CD4-positive, alpha-beta T cell treated with Interleukin-21 for 1 hour (primary cell): ENCODE measurements at places on chromosomes 2 and 18.

GRCh38 chr18:5853253-5853652 is 42.1 kb downstream of the TMEM200C start:
- no peak for DNase-seq

GRCh38 chr2:35063836-35064235 is 1291.7 kb upstream of the CRIM1 start:
- DNase-seq, result no peak

DNA sequence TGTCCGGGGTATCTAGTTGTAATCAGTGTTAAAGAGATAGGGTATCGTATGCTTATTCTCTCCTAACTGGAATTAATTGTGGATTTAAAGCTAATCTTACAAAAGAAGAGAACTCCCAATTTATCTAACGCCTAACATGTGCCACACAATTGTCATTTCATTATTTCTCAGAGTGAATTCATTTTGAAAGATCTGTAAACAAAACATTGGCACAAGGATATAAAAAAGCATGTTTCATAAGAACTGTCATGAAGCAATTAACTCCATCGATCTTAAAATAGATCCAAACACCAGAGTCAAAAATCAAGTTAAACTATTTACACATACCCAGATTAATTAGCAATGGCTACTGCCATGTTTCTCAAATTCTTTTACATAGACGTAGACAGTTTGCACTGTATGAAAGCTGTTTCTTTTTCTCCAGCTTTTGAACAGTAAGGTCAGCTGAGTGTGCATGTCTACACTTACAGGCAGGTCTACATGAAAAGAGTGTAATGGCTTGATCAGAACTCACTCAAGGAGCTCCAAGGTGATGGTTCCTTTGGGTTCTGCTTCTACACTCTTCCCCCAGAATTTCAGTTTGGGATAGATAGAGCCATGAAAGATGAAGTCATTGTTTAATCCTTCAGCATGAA is 38.8 kb downstream of the CABYR start:
- no peak for DNase-seq

- DNase-seq, result no peak
Measured at GRCh38 chr2:17600556-17601204, 60.2 kb downstream of the VSNL1 start.

DNA sequence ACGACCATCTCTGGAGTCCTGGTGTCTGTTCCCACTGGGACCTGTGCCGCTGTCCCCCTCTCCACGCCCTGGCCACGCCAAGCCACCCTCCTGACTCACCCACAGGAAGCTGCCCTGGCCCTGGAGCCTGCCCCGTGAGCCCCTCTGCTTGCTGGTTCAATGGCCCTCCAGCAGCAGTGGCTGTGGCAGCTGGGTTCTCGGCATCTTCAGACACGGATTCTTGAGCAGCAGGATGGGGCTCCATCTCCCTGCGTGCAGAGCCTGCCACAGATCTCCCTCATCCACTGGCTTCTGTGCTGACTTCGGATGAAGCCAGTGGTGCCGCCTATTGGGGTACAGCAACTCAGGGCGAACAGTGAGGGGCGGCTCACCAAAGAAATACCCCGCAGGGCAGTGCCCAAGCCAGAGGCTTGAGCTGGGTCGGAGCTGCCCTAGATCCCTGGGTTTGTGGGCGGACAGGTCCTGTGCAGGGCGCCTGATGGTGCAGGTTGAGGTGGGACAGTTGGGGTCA is 14.0 kb downstream of the CAPN10 start:
- DNase-seq, result no peak

GRCh38 chr2:152600697-152601096 is 116.6 kb downstream of the PRPF40A start:
- no peak for DNase-seq

DNA sequence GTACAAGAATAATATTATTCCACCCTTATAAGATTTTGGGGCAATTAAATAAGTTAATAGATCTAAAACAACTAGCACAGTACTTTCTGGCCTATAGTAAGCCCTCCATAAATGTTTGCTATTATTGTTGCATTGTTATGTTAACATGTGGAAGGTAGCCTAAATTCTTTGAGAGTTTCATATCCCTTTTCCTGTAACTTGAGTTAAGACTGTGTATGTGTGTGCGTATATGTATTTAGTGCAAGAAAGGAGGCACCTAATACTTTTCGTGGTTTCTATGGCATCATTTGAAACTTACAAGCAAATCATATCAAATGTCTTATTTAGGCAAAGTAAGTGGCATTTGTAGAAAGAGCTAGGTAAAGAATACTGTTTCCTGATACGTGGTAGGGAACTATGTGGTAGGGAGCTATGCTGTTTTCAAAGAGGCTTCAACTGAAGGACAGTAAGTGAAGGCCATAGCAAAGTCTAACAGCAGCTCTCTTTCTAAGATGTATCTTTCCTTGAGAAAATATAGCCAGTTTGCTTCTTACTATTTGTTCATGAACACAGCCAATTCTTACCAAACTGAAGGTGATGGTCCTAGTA is 36.8 kb upstream of the C2orf74 start:
- no peak for DNase-seq

- DNase-seq, result no peak
Measured at GRCh38 chr2:58594175-58594574, 353.1 kb upstream of the FANCL start.

DNA sequence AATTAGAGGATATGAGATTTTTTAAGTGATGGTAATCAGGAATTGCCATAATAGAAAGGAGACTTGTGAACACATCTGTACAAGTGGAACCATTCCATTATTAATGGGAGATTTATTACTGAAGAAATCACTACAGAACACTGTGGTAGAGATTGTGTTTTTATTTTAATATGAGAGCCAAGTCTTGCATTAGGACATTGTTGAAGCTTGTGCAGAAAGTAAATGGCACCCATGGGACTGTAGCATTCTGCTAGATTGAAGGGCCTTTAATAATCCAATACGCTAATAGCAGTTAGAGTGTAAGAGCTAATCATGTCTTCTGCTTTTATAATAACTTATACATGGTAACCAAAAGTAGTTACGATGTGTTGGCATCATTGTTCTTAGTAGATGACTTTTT is 83.6 kb downstream of the VRK2 start:
- DNase-seq, result no peak

DNA sequence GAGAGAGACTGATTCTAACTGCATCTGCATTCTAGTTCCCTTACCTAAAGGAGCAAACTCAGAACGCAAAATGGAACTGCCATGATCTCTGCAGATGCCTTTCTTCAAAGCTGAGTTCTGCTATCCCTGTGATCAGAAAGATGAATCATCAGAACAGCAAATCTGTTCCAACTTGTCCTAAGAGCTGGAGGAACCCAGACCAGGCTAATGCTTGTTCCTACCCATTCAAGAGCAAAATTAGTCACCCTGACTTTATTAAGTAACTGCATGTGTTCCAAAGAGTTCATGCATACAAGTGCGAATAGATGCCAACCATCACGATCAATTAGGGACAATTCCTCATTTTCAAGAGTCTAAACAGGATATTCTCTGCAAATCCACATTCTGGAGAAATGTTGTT is 46.5 kb downstream of the MBP start:
- no peak for DNase-seq

GRCh38 chr18:46158499-46158898 is 54.3 kb downstream of the HAUS1 start:
- no peak for DNase-seq

- no peak for DNase-seq
Measured at GRCh38 chr2:21268197-21268877, 144.6 kb downstream of the TDRD15 start.

DNA sequence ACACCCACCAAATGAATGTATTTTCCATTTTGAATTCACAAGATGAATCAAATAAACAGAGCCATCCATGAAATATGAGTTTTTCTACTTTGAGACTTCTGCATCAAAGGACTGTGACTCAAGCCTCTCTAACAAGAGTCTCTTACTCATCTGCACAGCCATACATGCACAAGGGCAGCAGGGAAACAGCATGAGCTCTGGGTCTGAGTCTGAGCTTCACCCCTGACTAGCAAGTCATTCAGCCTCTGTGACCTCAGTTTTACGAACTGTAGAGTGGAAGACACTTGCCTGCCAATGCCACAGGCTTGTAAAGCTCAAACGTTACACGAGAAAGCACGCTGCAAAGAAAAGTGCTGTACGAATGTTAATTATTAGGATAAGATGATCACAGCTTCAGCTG is 42.9 kb downstream of the MREG start:
- no peak for DNase-seq

- DNase-seq, result no peak
Measured at GRCh38 chr18:11021477-11021876, 127.9 kb downstream of the PIEZO2 start.

DNA sequence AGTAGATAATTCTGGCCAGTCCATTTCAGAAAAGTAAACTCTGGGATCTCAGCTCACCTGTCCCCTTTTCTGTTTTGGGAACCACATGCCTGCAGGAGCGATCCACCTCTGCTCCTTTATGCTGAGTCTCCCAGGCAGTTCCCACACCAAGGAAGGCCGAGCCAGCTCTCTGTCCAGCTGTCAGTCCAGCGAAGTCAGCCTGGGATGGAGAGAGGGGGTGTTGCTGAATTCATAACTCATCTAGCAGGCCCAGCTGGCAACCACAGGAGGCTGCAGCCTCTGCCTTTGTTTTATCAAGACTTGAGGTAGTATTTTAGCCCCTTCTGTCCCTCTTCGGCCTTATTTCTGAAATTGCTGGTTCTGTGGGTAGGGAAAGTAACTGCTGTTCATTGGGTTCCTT is 209.9 kb downstream of the ARL4C start:
- no peak for DNase-seq

GRCh38 chr2:56449002-56449431 is 265.2 kb downstream of the CCDC85A start:
- DNase-seq, result no peak

DNA sequence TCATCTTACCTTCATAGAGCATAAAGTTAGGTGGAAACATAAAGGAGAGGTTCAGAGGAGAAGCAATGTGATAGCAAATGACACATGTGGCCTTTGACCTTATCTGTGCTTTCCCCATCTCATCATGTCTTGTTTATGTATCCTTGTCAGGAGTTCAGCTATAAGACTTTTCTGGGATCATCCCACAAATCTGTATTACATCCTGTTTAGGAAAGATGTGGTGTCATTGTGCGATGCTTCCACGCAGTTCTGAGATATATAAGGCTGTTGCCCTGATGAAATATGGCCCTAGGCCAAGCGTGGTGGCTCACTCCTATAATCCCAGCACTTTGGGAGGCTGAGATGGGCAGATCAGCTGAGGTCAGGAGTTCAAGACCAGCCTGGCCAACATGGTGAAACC is 15.5 kb upstream of the MGAT5 start:
- DNase-seq, result no peak

DNA sequence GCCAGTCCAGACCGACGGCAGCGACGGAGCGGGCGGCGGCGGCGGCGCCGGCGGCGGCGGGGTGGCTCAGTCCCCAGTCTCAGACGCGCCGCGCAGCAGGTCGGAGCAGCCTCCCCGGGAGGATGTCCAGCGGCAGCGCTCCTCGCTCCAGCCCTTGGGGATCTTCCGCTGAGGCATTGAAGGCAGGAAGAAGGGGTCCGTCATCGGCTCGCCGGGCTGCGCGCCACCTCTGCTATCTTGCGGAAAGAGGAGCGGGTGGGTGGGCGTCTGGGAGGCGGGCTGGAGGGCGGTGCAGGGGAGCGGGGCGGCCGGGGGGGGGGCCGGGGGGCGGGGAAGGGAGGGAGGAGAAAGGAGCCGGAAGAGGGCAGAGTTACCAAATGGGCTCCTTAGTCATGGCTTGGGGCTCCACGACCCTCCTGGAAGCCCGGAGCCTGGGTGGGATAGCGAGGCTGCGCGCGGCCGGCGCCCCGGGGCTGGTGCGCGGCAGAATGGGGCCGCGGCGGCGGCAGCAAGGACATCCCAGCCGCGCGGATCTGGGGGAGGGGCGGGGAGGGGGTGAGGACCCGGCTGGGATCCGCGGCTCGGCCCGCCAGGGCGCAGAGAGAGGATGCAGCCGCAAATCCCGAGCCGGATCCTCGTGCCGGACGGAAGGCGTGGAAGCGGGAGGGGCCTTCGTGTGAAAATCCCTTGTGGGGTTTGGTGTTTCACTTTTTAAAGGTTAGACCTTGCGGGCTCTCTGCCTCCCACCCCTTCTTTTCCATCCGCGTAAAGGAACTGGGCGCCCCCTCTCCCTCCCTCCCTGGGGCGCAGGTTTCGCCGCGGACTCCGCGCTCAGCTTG is at the start of gene NETO1:
TSS of gene NETO1 (minus strand) at position 242 of the 839 bp plus-strand sequence. CDS start 696 bp downstream, outside the sequence.
- no peak for DNase-seq

DNA sequence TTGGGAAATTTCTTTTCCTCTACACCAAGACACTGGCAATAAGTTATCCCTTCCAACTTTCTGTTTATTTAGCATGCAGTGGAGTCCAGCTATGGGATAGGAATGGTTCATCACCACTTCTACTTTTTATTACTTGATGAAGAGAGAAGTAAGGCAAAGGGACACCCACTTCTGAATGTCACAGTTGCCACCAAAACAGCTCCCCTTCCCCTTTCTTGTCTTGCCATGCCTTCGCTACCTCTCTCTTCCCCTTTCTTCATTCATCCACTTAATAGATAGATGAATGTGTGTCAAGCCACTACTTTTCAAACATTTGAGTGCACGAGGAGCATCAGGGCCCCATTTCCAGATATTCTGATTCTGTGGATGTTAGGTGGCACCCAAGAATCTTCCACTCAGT is 59.6 kb downstream of the KCTD18 start:
- no peak for DNase-seq

- no peak for DNase-seq
Measured at GRCh38 chr18:57278933-57279332, 73.4 kb upstream of the ST8SIA3 start.

- DNase-seq, result no peak
Measured at GRCh38 chr18:76756531-76757253, 65.7 kb upstream of the ZNF236 start.

DNA sequence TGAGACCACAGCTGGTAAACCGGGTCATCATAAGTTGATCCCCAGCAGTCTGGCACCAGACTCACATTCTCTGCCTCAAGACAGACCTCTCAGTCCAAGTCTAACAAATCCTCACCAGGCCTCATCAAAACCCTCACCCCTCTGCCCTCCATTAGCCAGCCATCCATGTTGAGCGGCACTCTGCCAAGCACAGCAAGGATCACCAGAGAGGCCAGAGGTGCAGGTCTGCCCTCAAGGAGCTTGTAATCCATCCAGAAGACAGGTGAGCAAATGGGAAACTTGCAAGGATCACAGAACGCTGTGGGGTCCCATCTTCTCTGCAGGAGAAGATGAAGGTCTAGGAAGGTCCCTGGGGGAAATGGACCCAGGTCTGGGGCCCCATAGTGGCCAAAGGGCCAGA is 63.6 kb downstream of the TNS1 start:
- no peak for DNase-seq

- no peak for DNase-seq
Measured at GRCh38 chr2:11744631-11745394, 1.6 kb upstream of the LPIN1 start.

- DNase-seq, result no peak
Measured at GRCh38 chr2:98479959-98480524, 35.4 kb downstream of the INPP4A start.

DNA sequence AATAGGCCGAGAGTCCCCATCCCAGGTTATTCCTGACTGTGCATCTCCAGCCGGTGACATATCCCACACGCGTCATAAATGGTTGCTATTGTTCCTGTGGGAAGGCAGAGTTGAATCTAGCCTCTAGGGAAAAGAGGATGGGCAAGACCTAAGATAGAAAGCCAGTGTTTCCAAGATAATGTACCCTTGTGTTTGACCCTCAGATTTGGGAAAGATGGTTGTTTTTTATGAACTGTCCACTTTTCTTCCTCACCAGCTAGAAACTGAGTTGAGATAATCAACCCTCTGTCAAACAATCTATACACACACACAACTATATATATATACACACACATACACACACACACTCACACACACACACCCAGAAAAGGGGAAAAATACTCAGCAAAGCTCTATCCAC is 131.0 kb downstream of the PRKCE start:
- no peak for DNase-seq

- no peak for DNase-seq
Measured at GRCh38 chr2:75539955-75540716, 20.6 kb downstream of the EVA1A start.
